ENCODE measurements at places on chromosomes 3 and 15.
A peak's percentile ranks its signal among the peaks of the same experiment; 100 is the strongest.

- no peak for DNase-seq
Observed at GRCh38 chr3:193984876-193985275, 151.1 kb upstream of the HES1 start.

DNA sequence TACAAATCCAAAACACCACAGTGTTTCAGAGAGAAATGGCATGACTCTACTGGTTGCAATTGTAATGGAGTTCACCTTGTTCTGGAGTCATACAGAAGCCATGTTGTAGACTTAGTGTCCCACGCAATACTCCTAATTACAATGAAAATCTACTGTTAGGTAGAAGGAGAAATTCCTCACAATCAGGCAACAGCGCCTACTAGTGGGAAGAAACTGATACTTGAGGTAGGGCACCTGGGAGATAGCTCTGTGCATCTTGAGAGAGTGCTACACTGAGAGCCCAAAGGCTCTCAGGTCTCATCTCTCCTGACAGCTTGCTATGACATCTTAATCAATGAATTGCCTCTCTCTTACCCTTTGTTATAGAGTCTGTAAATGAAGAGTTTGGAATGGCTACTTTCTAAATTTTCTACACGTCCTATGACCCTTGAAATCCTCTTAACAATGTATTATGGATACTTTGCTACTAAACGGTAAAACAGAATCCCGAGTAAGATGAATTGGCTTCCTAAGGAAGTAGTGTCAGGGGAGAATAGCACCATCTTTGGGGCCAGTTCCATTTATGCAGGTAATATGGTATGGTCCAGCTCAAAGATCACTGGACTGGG, 422.7 kb upstream of the TPRG1 start:
- DNase-seq: peak; percentile 14

GRCh38 chr3:50490424-50490823, 13.0 kb downstream of the CACNA2D2 start:
- DNase-seq: no peak

DNA sequence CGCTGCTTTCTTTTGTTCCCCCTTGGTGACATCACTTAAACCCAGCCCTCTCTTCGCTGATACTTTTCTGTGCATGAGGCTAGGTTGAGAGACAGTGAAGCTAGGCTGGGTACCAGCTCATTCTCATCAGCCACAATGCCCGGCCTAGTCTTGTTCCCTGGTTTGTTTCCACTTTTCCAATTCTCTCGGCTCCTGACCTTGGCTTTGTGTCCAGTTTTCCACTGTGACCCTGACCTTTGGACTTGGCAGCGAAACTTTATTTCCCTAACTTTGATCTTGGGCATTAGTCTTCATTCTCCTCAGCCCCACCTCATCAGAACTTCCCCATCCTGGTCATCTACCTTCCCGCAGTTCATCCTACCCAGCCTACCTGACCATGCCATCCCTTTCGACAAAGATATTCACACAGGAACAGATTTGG, 908 bp upstream of the ADPGK start:
- no peak for DNase-seq

DNA sequence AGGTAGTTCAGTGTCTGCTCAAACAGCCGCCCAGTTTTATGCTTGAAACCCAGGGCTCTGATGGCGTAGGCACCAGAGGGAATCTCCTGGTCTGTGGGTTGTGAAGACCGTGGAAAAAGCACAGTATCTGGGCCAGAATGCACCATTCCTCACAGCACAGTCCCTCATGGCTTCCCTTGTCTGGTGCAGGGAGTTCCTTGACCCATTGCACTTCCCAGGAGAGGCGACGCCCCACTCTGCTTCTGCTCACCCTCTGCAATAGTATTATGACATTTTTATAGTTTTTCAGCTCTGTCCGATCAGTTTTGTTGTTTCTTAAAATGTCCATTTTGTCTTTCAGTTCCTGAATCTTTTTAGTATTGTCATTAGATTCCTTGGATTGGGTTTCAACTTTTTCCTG, 343.5 kb downstream of the EDEM1 start:
- DNase-seq: no peak

DNA sequence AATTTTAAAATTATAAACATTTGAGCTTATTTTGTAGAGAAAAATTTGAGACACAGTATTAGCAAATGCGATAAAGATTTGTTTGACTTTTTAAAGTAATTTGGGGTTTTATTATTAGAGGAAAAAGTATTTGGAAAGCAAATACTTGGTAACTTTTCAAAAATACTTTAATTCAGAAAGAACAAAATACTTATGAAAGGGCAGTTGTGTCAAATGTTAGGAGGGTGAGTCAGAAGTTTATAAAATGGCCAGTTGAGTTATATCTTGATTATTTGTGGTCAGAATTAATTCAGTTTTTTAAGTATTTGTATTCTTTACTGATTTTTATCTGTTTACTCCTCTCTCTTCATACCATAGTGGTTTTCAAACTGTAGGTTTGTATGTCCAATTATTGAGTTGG, 12.1 kb downstream of the LACTB start:
- no peak for DNase-seq

GRCh38 chr3:100254168-100254777, 6.5 kb upstream of the TBC1D23 start:
- peak; percentile 55 for DNase-seq

DNA sequence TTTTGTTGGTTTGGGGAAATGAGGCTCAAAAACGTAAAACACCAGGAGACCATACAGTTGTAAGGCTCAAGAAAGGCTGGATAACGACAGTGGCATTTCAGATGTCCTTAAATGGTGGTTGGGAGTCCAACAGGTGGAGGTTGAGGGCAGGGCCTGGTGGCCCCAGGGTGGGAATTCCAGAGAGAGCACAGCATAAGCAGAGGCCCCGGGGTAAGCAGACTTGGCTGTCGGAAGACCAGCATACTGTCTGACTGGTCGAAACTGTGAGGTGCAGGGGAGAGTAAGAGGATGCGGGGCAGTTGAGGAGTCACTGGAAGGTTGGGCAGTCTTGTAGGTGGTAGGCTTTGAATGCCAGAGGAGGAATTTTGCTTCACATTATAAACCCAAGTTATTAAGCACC, 48.3 kb downstream of the SRP14 start:
- no peak for DNase-seq

DNA sequence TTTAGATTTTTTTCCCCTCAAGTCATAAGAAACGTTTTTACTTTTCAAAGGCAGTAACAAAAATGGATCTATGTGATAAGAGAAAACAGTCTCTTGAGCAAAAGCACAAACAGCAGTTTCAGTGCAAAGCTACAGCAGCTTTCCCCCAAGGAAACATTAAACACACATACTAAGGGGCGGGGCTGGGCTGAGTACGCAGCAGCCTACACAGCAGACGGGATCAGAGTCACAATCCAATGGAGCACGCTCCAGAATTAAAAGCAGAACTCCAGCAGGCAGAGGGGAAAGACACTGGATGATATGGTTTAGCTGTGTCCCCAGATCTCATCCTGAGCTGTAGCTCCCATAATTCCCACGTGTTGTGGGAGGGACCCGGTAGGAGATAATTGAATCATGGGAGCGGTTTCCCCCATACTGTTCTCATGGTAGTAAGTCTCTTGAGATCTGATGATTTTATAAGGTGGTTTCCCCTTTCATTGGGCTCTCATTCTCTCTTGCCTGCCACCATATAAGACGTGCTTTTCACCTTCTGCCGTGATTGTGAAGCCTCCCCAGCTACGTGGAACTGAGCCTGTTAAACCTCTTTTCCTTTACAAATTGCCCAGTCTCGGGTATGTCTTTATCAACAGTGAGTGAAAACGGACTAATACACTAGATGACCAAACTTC, 116.2 kb upstream of the SLCO3A1 start:
- no peak for DNase-seq

DNA sequence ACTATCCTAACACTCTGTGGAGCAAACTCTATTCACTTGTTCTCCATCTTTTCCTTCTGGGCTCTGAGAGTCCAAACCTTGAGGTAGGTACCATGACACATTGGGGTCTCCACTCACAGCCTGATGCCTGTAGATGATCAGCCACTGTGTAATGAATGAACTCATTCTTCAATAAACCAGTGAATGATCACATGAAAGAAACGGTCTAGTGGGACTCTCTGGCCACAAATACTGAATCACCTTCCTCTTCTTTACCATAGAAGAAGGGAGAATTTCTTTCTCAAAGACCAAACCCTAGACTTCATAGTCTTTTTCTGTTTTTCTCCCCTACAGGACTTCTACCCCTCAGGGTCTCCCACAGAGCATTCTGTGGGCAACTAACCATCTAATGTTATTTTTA, 20.5 kb upstream of the ABHD2 start:
- no peak for DNase-seq

DNA sequence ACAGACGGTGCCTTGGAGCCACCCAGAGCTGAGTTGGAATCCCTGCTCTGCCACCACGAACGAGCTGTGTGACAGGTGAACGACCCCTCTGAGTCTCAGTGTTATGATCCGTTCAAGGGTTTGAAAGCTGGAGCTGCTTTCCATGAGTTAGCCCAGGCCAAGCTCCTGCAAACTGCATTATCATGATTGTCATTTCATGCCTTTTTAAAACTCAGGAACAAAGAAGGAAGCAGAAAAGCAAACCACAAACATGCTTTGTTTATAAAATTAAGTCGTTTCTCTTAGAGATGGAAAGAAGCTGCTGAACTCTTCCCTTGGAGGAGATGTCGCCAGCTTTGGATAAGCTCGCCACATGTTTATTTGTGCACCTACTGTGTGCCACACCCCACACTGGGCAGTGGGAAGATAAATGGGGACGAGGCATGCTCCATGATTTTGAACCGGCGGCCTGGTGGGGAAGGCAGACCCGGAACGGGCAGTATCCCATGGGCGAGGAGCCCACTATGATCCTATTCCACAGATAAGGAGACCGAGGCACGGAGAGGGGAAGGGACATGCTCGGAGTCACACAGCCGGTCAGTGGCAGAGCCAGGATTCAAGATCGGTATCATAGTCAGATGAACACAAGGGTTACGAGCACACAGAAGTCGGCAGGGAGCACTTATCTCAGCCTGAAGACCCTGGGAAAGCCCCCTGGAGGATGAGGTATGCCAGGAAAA, 15.9 kb downstream of the HRH1 start:
- DNase-seq: no peak

- no peak for DNase-seq
Observed at GRCh38 chr3:45601156-45601555, 6.6 kb downstream of the LIMD1 start.

- no peak for DNase-seq
Observed at GRCh38 chr15:92706201-92706600, 50.6 kb upstream of the FAM174B start.

- DNase-seq: no peak
Observed at GRCh38 chr3:132134611-132135010, 99.8 kb upstream of the CPNE4 start.

DNA sequence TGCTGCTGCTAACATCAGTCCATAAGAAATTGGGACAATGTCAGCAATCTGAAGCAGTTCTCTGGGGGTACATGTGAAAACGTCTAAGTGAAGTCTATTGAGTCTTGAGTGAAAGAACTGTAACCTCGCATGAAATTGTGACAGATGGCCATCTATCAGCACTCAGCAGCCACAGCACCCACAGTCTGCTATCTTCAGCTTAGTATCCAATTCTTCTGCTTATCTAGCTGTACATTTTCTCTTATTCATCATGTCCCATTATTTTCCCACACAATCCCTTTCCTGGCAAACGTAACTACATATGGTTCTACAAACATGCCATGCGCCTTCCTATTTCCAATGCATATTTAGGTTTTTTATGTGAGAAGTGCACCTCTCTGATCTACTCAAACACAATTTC, 629.7 kb downstream of the NTRK3 start:
- no peak for DNase-seq

- DNase-seq: no peak
Observed at GRCh38 chr15:92665100-92665555, 9.6 kb upstream of the FAM174B start.

GRCh38 chr3:114446600-114446999, 152.8 kb downstream of the TIGIT start:
- DNase-seq: no peak

DNA sequence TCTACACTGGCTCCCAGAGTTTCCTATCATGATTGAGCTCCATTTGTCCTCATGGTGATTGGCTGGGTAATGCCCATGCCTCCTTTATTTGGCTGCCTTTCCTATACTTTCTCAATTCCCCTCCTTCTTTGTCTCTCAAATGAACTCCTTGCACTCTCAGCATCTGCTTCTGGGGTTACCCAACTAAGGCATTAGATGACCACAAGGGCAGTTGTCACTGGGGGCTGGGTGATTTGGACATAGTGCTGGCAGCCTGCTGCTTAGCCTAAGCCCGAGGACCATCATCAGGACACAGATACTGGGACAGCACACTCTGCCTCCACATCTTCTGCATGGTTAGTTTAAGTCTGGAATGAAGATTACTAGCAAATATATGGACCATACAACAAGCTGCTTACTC, 49.2 kb upstream of the LRRFIP2 start:
- no peak for DNase-seq

- no peak for DNase-seq
Observed at GRCh38 chr3:5232570-5232969, 45.1 kb downstream of the EDEM1 start.

GRCh38 chr15:85955501-85956391, 123.9 kb upstream of the AGBL1 start:
- DNase-seq: no peak

GRCh38 chr3:141076797-141077571, 25.8 kb downstream of the SPSB4 start:
- DNase-seq: no peak

DNA sequence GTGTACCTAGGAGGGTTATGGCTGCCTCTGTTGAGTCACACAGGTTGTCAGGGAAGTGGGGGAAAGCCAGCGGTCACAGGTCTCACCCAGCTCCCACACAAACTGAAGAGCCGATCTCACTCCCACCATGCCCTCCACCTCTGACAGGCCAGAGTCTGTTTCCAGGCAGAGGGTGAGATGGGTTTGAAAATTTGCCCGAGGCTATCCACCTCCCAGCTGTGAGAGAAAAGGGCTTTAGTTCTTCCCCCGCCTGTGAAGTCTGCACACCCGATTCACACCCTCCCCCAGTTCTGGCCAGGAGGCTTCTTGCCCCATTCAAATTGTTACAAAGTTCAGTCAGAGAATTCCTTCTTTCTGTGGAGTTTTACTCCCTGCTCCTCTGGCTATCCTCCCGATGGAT, 446.9 kb downstream of the EDEM1 start:
- DNase-seq: no peak

DNA sequence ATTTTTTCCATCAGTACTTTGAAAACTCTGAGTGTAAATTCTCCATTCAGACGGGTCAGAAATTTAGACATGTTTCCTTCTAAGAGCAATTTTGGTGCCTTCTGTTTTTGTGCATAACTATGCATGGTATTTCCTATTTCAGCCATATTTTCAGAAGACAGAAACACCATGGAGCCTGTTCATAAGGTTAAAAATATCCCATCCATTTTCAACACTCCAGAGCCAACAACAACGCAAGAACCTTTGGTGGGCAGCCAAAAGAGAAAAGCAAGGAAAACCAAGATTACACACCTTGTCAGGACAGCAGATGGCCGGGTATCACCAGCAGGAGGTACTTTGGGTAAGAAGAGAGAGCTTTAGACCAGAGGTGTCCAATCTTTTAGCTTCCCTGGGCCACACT, 275.6 kb downstream of the BBX start:
- no peak for DNase-seq
